ENCODE measurements at places on chromosomes 16 and 17.

GRCh38 chr17:50207792-50208567 is 6.5 kb upstream of the COL1A1 start:
- no peak for DNase-seq

GRCh38 chr16:83792391-83792790 is 15.4 kb upstream of the HSBP1 start:
- DNase-seq, result no peak

DNA sequence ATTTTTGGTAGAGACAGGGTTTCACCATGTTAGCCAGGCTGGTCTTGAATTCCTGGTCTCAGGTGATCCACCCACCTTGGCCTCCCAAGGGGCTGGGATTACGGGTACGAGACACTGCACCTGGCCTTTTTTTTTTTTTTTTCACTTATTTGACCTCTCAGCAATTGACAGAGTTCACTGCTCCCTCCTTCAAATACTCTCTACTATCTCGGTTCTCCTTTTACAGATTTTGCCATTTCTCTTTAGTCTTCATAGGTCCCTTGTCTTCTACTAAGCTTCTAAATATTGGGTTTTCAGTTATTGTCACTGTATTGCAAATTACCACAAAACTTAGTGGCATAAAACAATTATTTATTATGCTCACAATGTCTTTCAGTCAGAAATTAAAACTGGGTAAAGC is 159.3 kb downstream of the TRIM37 start:
- DNase-seq, result no peak

DNA sequence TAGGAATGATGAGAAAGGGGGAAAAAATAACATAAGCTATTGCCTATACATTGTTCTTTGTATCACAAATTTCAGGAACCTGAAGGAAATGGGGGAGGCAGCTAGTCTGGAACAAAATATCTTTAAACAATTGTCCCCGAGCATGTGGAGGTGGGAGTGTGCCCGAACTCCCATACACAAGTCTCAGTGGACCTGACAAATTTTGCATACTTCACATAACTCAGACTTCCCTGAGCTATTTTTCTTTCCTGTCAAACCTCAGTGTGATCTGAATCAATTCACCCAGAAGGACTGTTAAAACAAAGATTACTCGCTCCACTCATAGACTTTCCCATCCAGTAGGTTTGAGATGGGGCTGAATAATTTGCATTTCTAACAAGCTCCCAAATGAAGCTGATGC is 1.6 kb upstream of the XPO6 start:
- DNase-seq, result no peak

GRCh38 chr16:81956213-81956948 is 54.9 kb downstream of the SDR42E1 start:
- DNase-seq, result no peak

- DNase-seq, result no peak
These were observed 1.1 kb upstream of the TFAP4 start for GRCh38 chr16:4273858-4274311.

DNA sequence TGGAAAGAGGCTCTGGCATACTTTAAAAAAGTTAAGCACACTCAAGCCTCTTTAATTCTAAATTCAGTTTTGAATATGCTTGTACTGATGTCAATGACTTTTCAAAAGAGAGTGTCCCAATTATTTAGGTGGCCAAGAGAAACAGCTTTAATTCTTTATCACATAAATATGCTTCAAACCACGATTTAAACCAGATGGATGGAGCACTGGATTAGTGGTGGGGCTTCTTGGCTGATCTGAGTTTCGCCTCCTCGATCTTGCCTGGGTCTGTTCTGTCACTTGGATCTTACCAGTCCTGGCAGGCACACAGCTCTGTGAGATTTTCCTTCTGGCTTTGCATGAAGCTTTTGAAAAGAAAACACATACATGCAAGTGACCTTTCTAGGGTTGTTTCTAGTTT is 467.8 kb downstream of the MAF start:
- no peak for DNase-seq

DNA sequence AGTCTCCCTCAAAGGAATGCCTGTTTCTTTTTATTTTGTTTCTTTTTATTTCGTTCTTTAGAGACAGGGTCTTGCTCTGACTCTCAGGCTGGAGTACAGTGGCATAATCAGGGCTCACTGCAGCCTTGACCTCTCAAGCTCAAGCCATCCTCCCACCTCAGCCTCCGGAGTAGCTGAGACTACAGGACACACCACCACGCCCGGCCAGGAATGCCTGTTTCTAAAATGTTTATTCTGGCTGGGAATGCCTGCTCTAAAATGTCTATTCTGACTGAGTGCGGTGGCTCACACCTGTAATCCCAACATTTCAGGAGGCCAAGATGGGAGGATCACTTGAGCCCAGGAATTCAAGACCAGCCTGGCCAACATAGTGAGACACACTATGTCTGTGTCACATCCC is 2.5 kb upstream of the MMP28 start:
- no peak for DNase-seq

All from GM12864 (cell line).